ENCODE measurements at places on chromosomes 3 and 15.

DNA sequence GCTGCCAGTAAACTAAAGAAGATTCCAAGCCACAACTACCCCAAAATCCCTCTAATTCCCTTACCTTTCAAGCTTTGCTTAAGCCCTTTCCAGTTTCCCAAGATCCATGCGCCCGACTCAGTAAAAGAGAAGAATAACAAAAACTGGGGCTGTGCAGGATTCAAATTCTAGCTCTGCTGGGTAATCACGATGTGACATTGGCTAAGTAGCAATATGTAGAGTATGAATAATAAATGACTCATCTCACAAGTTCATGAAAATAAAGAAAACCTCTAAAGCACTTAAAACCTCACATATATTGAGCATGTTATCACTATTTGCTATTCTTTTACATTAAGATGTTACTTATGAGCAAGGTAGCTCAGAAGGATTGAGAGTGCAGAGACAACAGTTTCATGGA, 522.2 kb upstream of the ZNF717 start:
- DNase-seq: no peak

GRCh38 chr15:81178365-81178764, 18.3 kb upstream of the IL16 start:
- DNase-seq: no peak

DNA sequence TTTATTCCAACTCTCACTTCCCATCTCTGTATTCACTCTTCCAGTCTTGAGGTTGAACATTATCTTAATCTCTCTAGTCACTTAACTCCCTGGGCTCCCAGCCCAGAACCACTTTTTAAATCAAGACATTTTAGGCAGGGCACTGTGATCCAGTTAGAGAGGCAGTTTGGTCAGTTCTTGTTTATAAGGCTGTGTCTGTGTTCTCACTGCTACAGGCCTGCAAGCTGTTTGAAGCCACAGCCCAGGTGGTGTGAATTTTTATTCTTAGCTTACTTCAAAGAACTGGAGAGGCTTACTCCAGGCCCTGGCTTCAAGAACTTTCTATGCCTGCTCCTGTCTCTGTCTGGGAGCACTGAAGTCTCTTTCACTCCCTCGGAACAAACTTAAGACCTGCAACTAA, 906.1 kb downstream of the CADM2 start:
- no peak for DNase-seq

DNA sequence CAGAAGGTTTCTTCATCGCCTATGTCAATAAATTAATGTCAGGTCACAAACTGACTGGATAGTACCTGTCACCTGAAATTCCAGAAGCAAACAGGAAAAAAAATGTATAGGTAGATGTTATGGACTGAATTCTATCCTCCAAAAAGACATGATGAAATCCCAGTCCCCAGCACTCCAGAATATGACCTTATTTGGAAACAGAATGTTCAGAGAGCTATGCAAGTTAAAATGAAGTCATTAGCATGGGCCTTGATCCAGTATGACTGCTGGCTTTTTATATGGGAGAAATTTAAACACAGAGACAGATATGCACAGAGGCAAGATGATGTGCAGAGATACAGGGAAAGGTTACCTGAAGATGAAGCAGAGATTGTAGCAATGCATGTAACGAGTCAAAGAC, 953.4 kb downstream of the ZPLD1 start:
- no peak for DNase-seq

GRCh38 chr3:194933465-194933864, 247.8 kb downstream of the FAM43A start:
- no peak for DNase-seq

DNA sequence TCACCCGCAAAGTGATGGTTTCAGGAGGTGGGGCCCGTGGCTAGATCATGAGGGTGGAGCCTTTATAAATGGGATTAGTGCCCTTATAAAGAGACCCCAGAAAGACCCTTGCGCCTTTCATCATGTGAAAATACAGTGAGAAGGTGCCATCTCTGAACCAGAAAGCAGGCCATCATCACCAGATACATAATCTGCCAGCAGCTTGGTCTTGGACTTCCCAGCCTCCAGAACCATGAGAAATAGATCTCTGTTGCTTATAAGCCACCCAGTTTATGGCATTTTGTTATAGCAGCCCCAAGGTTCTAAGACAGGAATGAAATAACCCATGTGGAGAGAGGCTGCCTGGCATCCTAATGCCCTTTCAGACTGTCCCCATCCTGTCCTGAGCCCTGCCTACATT, 127.8 kb upstream of the SMAD3 start:
- DNase-seq: no peak
